HFFc6 (cell line): ENCODE measurements at places on chromosomes 12 and 14.

DNA sequence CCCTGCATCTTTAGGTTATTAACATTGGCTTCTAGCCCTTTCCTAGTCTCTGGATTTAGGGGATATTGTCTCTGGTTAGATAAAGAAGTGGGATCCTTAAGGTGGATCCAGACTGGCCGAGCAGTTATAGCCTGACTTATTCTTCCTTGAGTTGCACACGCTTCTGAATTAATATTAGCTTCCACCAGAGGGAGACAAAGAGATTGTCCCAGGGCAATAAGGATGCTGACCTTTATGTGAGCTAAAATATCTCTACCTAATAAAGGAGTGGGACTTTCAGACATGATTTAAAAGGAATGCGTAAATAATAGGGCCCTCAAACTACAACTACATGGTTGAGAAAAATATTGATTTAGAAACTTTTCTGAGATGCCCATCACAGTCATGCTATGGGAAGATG lies 139.7 kb downstream of the SLCO1B3 start:
- no peak for DNase-seq

GRCh38 chr14:64478634-64479250 lies 13.4 kb downstream of the AKAP5 start:
- DNase-seq, result no peak

- no peak for DNase-seq
These were observed 159.6 kb downstream of the KCNA5 start for GRCh38 chr12:5203274-5203673.

DNA sequence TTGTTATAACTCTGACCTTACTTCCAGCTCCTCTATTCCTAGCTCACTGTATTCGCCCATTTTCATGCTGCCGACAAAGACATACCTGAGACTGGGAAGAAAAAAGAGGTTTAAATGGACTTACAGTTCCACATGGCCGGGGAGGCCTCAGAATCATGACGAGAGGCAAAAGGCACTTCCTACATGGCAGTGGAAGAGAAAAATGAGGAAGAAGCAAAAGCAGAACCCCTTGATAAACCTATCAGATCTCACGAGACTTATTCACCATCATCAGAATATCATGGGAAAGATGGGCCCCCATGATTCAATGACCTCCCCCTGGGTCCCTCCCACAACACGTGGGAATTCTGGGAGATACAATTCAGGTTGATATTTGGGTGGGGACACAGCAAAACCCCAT lies 14.5 kb upstream of the PHC1 start:
- DNase-seq, result no peak

- no peak for DNase-seq
These were observed 62.8 kb downstream of the LIN52 start for GRCh38 chr14:74147571-74147970.

GRCh38 chr12:13223179-13223804 lies 26.8 kb downstream of the EMP1 start:
- DNase-seq, result peak; percentile 87

GRCh38 chr12:131415781-131416180 lies 295.1 kb upstream of the SFSWAP start:
- no peak for DNase-seq

DNA sequence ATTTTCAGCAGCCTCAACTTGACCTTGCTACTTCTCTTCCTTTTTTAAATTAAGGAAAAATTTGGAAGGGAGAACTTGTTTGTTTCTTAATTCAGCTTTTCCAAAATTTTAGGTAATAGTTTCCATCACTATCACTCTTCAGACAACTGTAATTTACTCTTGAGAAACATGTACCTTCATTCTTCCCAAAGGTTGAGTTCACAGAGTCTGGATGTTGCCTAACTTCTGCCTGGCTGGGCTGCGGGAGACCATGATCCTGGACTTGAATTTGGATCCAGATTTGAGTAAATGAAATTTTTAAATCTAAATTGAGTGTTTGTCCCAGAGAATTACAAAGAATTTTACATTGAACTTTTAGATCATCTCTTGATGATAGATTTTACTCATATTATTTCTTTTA lies 193.1 kb downstream of the CCDC91 start:
- no peak for DNase-seq

DNA sequence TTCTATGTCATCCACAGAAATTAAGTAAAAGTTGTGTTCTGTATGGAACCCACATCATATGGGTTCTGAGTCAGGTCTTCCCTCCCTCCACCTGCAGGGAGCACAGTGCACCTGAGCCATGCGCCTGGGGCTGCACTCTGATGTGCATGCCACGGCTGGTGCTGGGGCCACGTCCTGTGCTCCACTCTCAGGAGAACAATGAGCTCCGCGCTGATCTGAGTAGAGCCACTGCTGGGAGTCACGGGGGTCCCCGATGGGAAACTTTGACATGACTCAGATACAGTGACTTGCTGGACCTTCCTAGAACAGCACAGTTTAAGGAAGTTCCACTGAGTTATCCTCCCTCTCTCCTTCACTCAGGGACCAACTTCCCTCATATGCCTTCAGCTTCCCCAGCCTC lies 683.4 kb downstream of the TMEM121 start:
- no peak for DNase-seq

- no peak for DNase-seq
These were observed 47.8 kb downstream of the RDH12 start for GRCh38 chr14:67749341-67750084.

GRCh38 chr14:105845725-105846309 lies 319.4 kb downstream of the TMEM121 start:
- DNase-seq, result no peak

DNA sequence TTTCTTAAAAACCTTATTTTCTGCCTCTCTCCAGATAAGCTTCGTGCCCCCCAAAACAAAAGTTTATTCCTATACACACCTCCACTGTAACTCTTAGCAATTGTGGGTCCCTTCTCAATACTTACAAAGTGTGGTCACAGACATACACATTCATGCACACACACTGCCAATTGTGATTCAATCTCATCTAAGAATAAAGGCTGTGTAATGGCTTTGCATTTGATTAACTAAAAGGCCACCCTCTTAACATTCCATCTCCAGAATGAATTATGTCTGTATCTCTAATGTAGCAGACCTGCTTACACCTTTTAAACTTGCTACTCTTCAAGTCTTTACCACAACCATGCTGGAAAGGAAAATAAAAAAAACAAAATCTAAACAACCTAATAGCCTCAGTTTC lies 49.5 kb downstream of the MYF5 start:
- DNase-seq, result no peak

DNA sequence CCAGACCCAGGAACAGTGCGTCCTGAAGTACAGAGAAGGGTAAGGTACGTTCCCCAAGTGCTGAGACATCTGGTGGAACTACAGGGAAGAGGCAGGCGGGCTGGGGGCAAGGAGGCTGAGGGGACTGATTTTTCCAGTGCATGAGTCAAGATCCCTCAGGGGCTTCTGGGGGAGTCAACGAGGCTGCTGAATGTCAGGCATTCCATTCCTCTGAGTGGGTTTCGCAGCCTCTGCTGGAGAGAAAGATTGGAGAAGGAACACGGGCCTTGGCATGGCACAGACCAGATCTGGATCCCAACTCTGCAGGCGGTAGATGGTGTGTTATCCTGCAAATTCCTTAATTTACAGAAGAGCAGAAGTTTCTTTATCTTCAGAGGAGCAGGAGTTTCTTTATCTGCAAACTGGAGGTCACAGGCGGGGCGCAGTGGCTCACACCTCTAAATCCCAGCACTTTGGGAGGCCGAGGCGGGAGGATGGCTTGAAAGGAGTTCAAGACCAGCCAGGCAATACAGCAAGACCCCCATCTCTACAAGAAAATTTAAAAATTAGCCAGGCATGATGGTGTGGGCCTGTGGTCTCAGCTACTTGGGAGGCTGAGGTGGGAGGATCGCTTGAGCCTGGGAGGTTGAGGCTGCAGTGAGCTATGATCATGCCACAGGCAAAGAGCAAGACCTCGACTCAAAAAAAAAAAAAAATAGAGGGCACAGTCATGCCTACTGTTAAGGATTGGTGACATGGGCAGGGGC lies 132.6 kb upstream of the MAP1LC3B2 start:
- peak; percentile 99 for DNase-seq

DNA sequence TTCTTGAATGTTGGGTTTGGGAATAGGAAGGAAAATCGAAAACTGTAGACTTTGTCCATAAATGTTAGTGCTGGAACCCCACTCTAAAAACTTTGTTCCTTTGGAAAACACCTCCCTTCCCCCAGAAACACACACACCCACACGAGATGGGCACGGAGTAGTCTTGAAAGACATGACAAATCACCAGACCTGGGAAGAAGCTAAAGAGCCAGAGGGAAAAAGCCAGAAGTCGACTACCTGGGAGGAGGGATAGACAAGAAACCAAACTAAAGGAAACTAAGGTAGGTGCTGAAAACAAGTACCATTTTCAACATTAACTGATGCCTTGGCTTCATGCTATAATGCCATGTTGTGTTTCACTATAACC lies 925 bp upstream of the NANOG start:
- DNase-seq, result no peak

- no peak for DNase-seq
These were observed 257.2 kb downstream of the NELL2 start for GRCh38 chr12:44618946-44619345.

DNA sequence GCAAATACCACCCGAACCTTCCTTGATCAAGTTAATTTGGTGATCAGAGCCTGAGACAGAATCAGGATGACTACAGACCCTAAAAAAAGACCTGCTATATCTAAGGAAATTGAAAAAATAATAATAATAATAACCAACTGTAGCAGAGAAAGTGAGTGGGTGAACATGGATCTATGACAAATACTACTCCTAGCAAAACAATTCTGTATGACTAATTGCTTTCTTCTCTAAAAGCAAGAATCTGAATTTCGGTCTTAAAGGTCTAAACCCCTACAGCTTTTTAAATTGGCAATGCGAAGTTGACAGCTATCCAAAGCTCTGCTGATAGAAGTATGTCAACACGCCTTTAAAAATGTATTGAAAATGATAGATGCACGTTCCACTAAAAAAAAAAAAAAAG lies 102.2 kb downstream of the PRKAB1 start:
- peak; percentile 9 for DNase-seq

GRCh38 chr12:72832024-72832423 lies 559.9 kb downstream of the TRHDE start:
- no peak for DNase-seq

DNA sequence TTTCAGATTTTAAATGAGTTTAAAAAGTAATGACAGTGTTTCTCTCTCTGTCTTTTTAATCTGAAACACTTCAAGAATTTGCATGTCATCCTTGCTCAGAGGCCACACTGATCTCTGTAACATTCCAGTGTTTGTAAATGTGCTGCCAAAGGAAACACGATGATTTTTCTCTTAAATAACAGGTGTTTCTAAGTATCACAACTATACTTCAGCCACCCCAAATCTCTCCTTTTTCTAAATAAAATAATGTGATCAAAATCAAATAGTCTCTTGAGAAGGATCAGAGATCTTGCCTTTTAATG lies 3.3 kb upstream of the GALC start:
- no peak for DNase-seq

DNA sequence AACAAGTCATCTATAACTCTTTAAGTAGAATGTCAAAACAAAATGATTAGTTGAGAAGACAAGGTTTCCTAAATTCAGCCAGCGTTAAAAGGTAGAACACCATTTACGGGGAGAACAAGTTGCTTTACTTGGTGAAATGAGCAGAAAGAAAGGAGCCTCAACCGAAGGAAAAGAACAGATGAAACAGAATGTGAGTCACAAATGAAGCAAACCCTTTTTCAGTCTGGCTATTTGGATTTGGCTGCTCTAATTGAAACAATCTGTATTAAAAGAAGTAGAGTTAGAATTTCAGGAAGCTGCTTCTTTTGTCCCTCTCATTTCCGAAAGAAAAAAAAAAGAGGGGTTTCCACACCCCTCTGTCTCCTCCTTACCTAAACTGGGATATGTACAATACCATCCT lies 34.6 kb downstream of the CEP128 start:
- DNase-seq, result peak; percentile 13

GRCh38 chr12:74408601-74409166 lies 129.0 kb upstream of the ATXN7L3B start:
- no peak for DNase-seq

GRCh38 chr14:36509069-36509917 lies 10.7 kb downstream of the NKX2-1 start:
- no peak for DNase-seq

DNA sequence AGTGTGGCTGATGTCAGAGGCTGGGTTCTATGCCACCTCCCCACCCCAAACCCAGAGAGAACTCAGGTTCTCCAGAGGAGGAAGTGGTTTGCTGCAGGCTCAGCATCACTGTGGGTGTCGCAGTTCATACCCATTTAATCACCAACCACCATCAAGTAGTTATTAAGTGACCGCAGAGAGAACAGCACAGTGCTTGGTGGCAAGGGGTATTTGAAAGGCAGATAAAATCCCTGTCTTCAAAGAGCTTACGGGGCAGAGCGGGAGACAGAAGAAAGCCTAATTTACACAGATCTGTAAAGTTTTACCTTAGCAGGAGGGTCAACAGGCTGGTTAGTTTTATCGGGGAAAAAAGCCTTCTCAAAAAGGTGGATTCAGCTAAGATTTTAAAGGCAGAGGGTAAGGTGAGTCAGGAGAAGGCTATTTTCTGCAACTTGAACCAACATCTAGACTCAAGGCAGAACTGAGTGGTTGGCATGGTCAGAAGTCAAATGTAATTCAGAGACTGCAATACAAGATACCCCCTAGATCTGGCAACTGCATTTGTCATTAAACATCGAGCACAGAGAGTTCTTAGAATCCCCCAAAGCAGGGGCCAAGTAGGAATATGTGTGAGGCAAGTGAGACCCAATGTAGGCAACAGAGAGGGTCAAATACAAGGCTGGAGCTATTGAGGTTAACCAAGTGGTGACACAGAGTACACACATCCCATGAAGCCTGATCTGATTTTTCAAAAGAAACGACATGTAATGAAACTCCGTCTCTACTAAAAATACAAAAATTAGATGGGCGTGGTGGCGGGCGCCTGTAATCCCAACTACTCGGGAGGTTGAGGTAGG lies 13.2 kb downstream of the PXN start:
- DNase-seq, result no peak

- DNase-seq, result no peak
These were observed 39.3 kb downstream of the SRRM4 start for GRCh38 chr12:119020406-119021360.

- DNase-seq, result peak; percentile 43
These were observed 31.9 kb downstream of the CEP83 start for GRCh38 chr12:94427501-94428381.

- DNase-seq, result no peak
These were observed 147.5 kb downstream of the ZFP36L1 start for GRCh38 chr14:68645371-68645770.

GRCh38 chr12:46493150-46493833 lies 120.7 kb upstream of the SLC38A2 start:
- DNase-seq, result no peak

GRCh38 chr12:121668750-121669520 lies 519 bp downstream of the MORN3 start:
- DNase-seq, result no peak

DNA sequence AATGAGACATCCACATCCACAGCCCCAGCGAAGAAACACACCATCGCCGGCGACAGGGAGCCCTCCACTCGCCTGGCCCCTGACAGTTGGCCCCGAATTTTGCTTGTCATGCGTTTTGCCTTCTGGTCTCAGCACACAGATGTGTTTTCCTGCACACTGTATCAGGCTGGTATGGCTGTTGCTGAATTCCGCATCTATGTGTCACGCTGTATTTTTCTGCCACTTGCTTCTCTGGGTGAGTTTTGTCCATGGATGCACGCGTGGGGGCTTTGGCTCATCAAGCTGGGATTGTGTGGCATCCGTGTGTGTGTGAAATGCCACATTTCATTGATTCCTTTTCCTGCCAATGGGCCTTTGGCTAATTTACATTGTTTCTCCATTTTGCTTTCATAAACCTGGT lies 26.5 kb downstream of the ARL6IP4 start:
- DNase-seq, result peak; percentile 2
